Activated CD4-positive, alpha-beta memory T cell treated with anti-CD3 and anti-CD28 coated beads for 36 hours (primary cell): ENCODE measurements at places on chromosomes 6 and 20.

DNA sequence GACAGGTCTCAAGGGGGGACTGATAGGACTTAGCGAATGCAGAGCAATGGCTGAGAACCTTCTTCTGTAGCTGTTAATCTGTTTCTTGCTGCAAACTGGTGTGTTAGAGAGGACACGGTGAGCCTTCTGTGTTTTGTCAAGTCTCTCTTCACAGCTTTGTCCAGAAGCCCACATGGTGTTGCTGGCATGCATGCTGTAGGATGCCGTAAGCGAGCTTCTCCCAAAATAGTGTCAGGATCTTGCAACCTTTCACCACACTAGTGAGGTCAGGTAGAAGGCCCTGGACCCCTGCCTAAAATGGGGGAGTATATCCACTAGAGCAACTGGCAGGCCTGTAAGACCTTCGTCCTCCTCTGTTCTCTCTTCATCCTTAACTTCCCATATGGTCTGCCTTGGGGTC is 51.9 kb upstream of the GLP1R start:
- DNase-seq: no peak

DNA sequence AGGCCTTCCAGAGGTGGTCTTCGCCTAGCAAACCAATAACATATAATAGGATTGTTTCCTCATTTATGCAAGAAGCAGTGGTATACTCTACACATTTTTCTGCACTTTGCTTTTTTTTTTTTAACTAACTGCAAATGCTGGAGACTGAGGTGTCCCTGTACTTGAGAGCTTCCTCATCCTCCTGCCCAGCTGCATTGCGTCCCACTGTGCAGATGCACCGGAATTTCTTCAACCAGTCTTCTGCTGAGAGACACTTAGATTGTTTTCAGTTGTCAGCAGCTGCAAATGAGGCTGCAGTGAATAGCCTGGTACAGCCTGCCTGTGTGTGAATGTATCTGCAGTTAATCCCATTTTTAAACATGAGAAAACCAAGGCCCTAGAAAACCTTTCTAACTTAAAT is 11.5 kb downstream of the FGD2 start:
- DNase-seq: no peak

- DNase-seq: no peak
These were observed 60.0 kb downstream of the NPEPL1 start for GRCh38 chr20:58752565-58752964.

- DNase-seq: no peak
These were observed 205.6 kb downstream of the UST start for GRCh38 chr6:148952147-148953035.

DNA sequence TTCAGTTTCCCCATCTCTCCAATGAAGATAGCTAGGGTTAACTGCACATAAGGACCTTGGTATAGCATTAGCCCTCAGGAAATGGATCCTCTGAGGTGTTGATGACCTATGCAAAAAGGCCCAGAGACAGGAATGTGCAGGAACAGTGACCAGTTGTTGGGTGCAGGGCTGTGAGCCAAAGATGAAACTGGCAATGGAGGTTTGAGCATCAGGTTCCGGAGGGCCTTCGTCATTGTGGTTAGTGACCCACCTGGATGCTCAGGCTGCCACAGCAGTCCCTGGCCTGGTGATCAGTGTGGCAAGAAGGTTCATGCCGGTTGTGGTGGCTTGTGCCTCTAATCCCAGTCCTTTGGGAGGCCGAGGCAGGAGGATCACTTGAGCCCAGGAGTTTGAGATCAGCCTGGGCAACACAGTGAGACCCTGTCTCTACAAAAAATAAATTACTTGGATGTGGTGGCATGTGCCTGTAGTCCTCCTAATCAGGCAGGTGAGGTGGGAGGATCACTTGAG is 43.7 kb downstream of the TM9SF4 start:
- no peak for DNase-seq

- DNase-seq: no peak
These were observed 107.4 kb upstream of the NAA20 start for GRCh38 chr20:19909725-19910124.

DNA sequence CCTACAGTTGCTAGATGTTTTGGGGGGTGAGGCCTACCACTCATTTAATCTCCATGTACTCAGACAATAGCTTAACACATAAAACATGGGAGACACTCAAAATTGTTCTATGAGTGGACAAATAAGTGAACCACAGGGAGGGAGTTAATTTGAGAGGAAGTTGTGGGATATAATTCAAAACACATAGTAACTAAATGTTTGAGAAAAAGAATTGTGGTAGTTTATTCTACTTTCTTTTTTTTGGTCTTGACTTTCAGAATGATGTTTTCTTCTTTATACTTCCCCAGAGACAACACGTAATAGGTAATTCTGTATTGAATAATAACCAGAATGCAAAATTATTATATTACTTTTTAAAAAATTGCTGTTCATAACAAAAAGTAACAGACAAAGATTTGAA is 453.8 kb downstream of the RFPL4B start:
- no peak for DNase-seq

DNA sequence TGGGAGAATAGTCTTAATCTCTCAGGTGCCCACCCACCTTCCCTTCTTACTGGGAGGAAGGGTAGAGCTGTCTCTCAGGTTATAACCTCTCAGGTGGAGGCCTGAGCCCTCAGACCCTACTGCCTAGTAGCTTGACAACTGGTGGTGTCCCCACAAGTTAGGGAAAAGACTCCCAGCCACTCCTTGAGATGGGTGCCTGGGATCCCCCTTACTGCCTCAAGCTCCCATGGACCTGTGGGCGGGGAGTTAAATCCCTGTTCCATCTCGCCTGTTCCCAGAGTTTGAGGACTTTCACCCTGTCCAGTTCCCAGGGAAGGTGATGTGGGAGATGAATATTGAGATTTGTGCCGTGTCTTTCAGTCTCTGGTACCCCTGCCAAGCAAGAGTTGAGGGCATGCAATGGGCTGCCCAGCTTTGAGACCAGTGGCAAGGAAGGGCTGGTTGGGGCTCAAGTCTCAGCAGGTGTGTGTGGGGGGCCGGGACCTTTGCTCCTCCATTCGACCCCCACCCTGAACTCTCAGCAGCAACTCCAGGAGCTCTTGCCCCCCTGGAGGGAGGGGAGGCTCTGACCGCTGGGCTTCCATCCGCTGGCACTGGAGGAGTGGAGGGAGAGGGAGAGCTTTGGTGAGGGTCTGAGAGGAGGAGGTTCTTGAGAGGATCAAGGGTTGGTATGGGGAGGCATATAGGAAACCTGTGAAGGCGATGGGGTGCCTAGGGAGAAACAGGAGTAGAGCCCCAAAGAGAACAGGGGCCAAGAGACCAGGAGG is 1.1 kb upstream of the PBX2 start:
- no peak for DNase-seq

DNA sequence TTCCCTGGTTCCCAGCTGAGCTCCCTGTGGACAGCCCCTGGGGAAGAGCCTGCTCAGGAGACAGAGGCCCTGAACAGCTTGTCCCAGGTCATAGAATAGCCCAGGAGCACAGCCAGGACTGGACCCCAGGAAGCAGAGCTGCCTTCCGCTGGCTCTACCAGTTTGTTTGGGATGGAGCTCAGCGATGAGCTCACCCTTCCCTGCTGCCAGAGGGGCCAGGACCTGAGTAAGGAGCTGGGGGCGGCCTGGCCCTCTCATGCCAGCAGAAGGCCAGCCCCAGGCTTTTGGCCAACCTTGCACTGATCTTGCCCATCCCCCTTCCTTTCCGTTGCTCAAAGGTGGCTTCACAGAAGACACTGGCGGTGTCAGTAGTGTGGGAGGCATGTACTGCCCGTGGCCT is 17.5 kb downstream of the MMP24OS start:
- no peak for DNase-seq

DNA sequence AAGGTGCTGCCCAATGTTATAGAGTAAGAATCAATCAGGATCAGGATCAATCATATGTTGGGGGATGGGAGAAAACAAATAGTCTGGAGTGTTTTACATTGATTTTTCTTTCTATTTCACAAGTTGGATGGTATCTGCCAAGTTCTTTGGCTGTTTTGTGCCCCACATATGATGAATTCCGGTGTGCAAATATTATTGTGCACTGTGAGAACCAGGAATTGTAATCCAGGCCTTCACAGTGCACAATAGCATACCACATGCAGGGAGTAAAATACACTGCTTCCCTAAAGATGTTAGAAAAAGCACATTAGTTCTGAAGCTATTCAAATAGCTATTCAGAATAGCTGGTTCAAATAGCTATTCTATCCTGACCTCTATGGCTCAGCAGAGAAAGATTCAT is 133.7 kb downstream of the LCA5 start:
- no peak for DNase-seq

GRCh38 chr20:32507998-32508774 is 76.9 kb downstream of the NOL4L start:
- DNase-seq: no peak

GRCh38 chr6:47654255-47654654 is 44.1 kb upstream of the ADGRF4 start:
- no peak for DNase-seq

- DNase-seq: no peak
These were observed 21.8 kb upstream of the SRF start for GRCh38 chr6:43149265-43149664.

- no peak for DNase-seq
These were observed 320.1 kb upstream of the FKBP1C start for GRCh38 chr6:62891065-62891647.

GRCh38 chr20:51507216-51508036 is 35.1 kb downstream of the NFATC2 start:
- DNase-seq: no peak
